ENCODE measurements at places on chromosomes 4 and X. TPM values are rescaled to one million over a fixed set of nuclear protein-coding genes. Genes with fewer than 3 reads are reported as not detected.

Gene C4orf50
- not detected for total RNA-seq

Gene MAD2L1
- 43.0 TPM for total RNA-seq

Gene HERC3
- 12.9 TPM for total RNA-seq

Gene HDX
- total RNA-seq, result 0.49 TPM

Measured in airway epithelial cell (primary cell).